ENCODE measurements at places on chromosomes 12 and 14. TPM values are rescaled to one million over a fixed set of nuclear protein-coding genes. Genes with fewer than 3 reads are reported as not detected.

- no peak for DNase-seq
Observed at GRCh38 chr12:18653465-18653864, 84.3 kb downstream of the PLCZ1 start.

DNA sequence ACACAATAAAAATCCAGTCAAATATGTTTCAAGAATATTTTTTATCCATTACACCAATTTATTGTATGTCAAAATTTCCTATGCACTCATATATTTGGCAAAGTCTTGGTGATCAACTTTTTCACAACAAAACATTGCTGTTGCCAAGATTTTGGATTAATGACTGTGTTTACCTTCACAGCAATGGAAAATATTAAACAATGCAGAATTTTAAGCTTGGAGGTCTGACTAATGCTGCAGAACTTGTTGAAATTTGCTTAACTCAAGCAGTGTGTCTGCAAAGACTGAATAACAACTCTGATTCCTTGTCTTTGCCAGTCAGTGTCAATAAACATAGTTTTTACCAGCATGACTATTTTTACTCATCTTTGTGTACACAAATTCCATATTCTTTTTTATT is 336.4 kb downstream of the CCER1 start:
- DNase-seq = no peak

DNA sequence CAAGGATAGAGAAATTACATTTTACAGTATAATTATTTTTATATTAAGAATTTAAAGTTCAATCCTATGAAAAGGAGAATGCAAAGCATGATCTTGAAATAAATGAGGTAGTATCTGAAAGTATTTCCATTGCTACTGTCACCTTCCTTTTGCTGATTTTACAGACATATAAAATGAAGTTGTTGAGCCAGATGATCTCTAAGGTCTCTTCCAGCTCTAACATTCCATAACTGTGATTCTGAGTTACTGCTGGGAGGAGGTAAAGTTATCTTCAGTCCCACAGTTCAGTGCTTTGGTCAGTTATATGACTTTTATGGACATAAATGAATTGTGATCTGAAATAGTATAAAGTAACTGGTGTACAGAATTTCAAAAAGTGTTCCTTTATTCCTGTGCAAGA is 52.8 kb downstream of the SLC38A6 start:
- no peak for DNase-seq

DNA sequence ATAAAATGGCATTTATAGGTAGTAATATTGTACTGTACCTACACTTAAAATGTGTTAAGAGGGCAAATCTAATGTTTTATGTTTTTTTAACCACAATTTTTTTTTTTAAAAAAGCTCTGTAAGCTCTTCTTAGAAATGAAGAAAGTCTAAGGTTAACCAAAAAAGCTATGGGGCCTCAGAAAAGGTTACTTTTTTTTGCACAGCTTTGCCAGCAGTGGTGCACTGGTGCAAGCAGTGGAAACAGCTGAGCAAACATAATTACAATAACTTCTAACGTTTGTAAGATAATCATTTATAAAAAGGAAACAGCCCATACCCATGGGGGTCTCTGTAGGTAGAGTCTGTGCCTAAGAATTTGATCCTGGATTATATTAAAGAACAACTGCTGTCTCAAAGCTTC is 85.1 kb upstream of the NID2 start:
- DNase-seq = no peak

- no peak for DNase-seq
Observed at GRCh38 chr14:32381869-32382268, 52.8 kb downstream of the AKAP6 start.

DNA sequence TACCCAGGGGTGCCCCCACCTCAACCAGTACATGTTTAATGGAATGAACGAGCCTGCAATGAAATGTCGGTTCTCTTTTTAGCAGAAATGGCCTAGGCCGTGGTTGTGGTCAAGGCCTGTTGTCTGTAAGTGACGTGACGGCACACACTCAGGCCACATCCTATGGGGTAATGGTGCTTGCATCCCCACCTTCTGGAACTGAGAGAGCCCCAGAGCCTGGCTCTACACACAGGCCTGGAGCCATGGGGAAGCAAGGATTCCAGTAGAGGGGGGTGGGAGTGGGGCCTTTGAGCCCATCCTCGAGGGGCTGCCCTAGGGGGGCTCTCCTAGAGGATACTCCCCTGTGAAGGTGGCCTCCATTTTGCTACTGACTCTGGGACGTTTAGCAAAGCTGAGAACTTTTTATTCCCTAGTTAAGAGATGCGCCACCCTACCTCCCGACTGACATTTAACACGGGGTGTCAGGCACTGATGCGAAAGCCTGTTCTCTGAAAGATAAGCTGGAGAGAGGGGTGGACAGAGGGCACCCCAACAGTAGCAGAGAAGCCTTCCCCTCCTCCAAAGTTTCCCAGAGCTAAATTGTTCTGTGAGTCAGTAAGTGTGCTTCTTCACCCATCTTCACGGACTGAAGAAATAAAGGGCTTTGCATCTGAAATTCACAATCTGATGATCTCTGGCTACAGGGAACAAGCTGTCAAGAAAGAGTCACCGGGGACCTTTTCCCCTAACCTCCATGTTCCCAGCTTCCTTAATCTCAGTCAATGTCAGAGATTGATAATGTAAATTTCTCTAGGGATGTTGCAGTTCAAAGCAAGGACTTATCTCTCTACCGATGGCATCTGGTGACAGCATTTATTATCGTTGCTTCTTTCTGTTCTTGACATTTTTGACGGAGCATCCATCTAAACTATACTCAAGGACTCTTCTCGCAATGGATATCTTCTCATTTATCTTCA is 6.8 kb downstream of the RIN3 start:
- no peak for DNase-seq

The KCNC2 gene
- not detected for total RNA-seq

DNA sequence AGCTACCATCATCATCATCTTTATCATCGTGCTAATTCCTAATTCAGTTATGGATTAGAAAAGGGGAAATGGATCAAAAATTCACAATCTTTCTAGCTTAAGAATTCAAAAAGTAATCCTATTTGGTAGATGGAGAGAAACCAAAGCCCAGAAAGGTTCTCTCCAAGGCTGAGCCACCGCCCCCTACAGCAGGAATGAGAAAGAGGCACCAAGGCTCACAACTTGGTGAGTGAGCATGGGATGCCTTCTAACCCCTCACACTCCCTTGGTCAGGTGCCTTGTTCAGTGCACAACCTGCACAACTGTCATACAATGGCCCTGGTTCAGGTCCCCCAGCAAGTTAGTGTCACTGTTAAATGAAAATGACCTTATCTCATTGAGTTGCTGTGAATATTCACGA is 171.5 kb downstream of the ANO2 start:
- DNase-seq = no peak

The SPIC gene
- not detected for total RNA-seq
